Naive thymus-derived CD4-positive, alpha-beta T cell (primary cell): ENCODE measurements at places on chromosomes 6 and 20. TPM values are rescaled to one million over a fixed set of nuclear protein-coding genes. Genes with fewer than 3 reads are reported as not detected.

GRCh38 chr6:112330879-112331265, 16.3 kb upstream of the RFPL4B start:
- no peak for DNase-seq

DNA sequence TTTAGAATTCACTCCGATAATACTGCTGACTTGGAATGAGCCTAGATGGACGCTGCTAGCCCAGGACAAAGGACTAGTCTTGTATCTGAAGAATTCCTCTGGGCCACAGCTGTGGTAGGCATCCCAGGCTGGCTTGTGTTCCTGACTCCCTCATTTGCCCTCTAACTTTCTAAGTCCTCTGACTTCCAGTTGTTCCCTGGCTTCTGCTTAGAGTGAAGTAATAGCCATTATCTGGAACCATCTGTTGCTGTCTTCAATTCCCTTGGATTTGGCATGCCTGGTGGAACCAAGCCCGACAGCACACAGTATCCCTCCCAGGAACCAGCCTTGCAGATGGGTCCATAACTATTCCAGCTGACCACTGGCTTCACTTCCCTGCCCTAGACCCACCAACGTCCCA, 376.0 kb downstream of the SYNE1 start:
- no peak for DNase-seq

GRCh38 chr20:59810449-59811187, 122.8 kb downstream of the SYCP2 start:
- no peak for DNase-seq

- DNase-seq: no peak
Measured at GRCh38 chr6:37680668-37681067, 17.0 kb downstream of the MDGA1 start.

PNPLA1 gene
- polyA plus RNA-seq: not detected

GPR6 gene
- not detected for polyA plus RNA-seq
